ENCODE measurements at places on chromosomes 1 and 21.

DNA sequence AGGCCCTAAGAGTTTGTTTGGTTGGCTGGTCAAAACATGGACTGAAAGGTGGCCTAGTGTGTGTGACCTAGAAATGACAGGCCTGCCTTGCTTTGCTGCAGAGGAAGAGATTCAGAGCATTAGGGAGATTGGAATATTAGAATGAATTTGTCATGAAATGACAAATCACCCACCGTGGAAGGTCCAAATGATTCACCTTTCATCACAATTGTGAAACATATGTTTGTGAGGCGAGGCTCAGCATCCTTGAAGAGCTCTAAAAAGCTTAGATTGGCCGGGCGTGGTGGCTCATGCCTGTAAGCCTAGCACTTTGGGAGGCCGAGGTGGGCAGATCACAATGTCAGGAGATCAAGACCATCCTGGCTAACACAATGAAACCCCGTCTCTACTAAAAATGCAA lies 5.5 kb downstream of the LCE1B start:
- no peak for DNase-seq

- no peak for DNase-seq
These were observed 2.6 kb downstream of the TUFT1 start for GRCh38 chr1:151542710-151543129.

GRCh38 chr1:63448731-63449246 lies 74.2 kb downstream of the ITGB3BP start:
- no peak for DNase-seq

- DNase-seq: no peak
These were observed 42.2 kb upstream of the C1orf105 start for GRCh38 chr1:172378109-172378760.

- DNase-seq: no peak
These were observed 17.1 kb upstream of the EDN2 start for GRCh38 chr1:41501581-41501980.

DNA sequence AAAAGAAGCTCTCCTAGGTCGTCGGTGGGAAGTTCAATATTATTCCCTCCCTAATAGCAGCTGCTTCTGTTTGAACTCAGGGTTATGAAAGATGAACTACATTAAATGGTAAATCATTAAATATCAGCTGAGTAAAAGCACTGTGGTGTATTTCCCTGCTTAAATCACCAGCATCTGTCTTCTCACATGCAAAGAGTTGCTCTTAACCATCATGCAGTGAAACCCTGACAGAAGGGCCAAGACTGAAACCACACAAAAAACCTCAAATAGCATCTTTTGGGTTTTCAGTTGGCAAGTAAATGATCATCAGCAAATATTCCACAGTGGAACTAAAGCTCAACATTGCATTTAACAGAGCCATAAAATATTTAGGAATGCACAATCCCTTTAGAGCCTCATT lies 380.0 kb upstream of the ADGRL2 start:
- no peak for DNase-seq

- no peak for DNase-seq
These were observed 10.6 kb downstream of the RGSL1 start for GRCh38 chr1:182460550-182460951.

DNA sequence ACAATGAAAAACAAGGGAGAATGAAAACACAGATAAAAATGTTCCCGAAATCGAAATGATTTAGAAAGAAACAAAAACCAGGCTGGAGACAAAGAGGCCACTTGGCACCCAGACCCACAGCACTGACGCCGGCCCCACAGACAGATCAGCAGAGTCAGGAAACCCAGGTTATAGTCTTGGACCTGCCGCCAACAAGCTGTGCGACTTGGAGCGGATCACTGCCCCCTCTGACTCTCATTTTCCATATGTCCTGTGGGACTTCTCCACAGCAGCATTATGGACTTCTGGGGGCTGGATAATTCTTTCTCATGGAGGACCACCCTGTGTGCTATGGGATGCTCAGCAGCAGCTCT lies 72.4 kb downstream of the MATN1 start:
- DNase-seq: no peak

- DNase-seq: no peak
These were observed 65.6 kb downstream of the KCNJ15 start for GRCh38 chr21:38322311-38322950.

GRCh38 chr1:178055779-178056471 lies 38.0 kb upstream of the RASAL2 start:
- DNase-seq: no peak

GRCh38 chr1:2561446-2561845 lies 5.3 kb downstream of the TNFRSF14 start:
- no peak for DNase-seq

DNA sequence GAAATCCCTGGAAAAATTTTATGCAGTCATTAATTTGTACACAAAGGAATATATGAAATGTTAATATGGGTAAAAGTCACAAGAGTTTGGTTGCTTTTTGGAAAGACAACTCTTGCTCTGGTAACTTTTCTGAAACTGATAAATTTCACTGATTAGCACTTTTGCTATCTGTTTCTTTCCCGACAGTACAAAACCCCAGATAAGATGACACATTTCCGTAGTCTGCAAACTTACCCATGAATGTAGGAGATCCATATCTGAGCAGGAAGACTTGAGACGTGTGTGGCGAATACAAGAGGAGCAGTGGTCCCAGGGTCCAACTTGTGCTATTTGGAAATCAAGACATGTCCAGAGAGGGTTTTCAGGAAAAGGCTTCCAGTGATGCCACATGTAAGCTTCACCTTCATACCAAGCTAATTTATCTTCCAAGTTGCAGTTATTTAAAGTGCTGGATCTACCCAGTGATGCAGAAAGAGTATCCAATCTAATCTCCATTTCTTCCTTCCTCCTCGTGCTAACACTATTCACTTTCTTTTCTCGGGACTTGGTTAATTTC lies 35.9 kb upstream of the SAMSN1 start:
- no peak for DNase-seq

- DNase-seq: no peak
These were observed 50.1 kb downstream of the GDAP2 start for GRCh38 chr1:117879284-117879683.

DNA sequence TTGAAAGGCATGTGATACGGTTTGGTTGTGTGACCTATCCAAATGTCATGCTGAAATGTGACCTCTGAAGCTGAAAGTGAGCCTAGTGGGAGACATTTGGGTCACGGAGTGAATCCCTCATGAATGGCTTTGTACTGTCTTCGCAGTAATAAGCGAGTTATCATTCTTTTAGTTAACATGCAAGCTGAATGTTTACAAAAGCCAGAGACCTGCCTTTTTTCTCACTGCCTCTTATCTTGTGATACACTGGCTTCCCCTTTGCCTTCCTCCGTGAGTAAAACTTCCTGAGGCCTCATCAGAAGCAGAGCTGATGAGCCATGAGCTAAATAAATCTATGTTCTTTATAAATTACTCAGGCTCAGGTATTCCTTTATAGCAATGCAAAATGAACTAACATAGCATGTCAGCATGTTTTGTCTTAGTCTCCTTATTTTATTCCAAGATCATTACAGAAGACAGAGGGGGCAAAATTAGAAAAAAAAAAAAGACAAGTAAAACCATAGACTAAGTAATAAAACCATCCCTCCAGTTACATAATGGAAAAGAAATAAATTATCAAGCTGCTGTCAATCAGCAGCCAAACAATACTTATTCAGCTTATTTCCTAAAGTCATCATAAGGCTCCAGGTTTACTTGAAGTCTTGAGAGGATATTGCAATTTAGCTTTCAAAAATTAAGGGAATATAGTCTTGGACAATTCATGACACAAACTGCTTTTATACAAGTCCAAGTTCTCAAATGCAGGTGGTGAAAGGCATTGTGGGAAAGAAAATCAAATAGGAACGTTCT lies 12.1 kb downstream of the RGS18 start:
- DNase-seq: no peak

DNA sequence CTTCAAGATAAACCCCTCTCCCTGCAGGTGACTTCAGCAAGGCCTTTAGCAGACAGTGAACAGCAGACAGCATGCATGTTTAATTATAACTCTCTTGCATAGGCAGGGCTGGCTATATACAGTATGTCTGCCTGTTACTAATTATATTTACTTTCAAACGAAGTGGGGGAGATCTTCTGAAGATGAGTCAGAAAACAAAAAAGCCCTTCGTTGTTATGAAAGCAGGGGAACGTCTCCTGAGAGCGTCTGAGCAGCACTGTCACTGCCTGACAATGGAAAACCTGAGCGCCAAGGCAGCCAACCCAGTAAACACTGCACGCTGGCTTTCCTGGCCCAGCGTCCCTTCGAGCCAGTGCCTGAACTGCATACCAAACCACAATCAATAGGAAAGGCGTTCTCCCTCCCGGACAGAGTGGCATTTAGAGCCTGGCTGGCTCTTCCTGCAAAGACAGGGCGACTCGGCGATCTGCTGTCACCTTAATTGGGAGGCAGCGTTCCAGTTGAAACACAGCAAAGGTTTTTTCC lies 54.1 kb downstream of the TOMM20 start:
- peak; percentile 18 for DNase-seq

DNA sequence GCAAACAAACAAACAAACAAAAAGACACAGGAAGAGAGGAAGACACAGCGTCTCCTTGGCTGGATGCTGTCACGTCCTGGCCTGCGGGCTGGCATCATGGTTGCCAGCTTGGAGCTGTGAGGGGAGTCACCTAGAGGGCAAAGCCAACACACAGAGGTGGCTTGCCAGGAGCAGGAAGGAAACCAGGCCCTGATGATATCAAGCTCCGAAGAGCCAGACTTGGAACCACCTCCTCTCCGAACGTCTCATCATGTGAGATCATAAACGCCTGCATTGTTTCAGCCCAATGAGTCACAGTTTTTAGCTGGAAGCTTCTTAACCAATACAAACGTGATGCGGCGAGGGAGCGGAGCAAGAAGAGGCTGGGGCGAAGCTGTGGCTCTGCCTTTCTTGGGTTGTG lies 8.7 kb downstream of the PLA2G2D start:
- DNase-seq: no peak

- DNase-seq: no peak
These were observed 1107.5 kb upstream of the B3GALT2 start for GRCh38 chr1:194293851-194294405.

DNA sequence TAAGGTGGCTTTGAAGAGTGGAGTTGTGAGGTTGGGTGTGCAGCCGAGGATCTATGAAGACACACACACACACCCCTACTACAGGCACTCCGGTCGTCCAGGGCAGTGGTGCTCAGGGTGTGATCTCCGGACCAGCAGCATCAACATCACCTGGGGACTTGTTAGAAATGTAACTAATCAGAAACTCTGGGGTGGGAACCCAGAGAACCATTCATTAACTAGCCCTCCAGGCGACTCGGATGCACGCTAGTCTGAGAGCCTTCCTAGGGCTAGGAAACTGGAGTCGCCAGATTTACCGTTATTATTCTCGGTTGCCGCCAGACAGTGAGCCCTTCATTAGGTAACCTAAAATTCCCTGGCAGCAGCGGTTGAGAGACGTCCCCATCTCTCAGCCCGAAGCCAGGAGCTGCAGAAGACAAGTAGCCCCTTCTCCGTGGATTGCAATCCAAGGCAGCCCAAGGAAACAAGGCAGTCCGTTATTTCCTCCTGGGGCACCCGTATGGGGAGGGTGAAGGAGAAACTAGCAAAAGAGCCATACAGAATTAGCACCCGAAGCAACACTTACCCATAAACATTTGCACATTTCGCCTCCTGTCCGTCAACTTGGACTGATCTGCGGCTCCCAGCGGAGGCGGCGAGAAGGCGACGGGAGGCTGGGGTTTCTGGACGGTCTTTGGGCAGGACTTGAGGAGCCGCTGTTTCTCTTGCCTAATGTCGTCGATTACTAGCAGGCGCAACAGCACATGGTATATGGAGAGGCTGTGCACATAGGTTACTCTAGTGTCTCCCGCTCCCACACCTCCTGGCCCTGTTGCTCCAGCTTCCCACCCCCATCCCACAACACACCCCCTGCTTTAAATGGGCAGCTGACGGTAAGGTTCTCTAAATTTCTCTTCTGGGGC lies 2.9 kb upstream of the CCN1 start:
- DNase-seq: peak; percentile 45

DNA sequence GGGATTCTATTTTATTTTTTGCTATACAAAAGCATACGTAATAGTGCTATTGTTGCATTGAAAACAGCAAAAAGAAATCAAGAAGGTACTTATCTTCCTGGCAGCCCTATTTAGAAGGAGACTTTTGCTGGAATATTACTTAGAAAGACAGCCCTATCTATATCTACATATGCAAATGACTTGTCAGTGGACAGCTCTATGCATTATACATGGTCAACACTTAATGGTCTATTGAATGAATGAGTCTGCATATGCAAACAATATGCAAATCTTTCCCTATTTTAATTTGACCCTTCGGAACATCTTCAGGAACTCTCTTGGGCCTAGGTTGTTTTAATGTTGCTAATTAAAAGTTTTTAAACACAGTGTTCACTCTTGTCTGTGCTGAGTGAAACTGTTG lies 110.8 kb downstream of the PLXNA2 start:
- DNase-seq: no peak

DNA sequence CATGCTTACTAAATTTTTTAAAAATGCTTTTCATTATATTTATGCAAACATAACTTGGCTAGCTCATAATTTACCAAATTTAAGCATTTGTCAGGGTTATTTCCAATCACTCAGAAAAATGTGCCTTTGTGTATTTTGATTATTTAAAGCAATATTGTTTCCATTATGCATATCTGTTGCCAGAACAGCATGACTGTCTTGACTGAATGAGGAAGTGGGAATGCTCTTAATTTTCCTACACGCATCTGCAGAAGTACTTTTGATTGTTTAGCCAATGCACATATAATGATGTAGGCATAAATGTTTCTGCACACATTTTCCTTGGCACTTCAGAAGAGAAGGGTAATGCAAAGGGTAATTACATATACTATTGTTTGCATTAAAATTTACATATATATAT lies 92.5 kb upstream of the ADGRL2 start:
- no peak for DNase-seq

DNA sequence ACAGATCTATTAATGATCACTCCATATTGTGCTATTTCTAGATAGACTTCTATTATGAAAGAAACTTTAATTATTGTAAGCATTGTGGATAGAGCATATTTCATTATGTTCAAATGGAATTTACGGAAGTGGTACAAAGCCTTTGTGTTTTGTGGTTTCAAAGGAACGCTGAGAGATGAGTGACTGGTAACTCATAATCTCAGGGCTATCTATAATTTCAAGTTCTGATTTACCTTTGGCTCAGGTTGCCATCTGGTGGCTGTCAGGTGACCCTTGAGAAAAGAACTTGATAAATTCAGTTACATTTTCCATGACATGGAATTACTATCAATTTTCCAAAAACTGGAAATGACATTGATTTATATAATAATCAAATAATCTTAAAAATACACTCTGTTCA lies 12.2 kb downstream of the NTNG1 start:
- no peak for DNase-seq

- no peak for DNase-seq
These were observed 7.0 kb upstream of the SLC26A9 start for GRCh38 chr1:205950280-205950679.

GRCh38 chr1:226355669-226356551 lies 46.9 kb upstream of the LIN9 start:
- DNase-seq: no peak
